Aorta (tissue), 5 donors: ENCODE measurements at places on chromosomes 16 and 17.

DNA sequence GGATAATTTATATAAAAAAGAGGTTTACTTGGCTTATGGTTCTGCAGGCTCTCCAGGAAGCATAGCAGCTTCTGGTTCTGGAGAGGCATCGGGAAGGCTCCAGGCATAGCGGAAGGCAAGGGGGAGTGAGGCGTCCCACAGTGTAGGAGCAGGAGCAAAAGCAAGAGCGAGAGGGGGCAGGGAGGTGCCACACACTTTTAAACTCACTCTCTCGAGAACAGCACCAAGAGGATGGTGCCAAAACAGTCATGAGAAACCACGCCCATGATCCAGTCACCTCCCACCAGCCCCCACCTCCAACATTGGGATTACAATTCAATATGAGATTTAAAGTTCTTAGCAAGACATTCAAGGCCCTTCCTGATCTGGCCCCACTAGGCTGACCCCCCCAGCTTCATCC, 50.0 kb upstream of the LGALS9 start:
- DNase-seq, result no peak

DNA sequence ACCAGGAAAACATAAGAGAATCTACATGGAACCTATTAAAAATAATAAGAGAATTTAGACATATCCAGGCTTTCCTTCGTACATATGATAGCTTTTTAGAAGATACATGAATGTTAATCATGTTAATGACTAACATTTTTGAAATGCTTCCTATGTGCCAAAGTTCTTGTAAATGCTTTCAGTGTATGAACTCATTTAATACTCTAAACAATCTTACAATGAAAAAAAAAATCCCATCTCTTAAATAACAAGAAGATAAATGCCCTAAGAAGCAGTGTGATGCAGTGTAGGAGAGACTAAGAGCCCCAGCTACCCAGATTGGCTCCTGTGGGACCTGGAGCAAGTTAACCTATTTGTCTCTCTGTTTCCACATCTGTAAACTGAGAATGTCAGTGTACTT, 220.4 kb upstream of the MYOCD start:
- DNase-seq, result no peak

DNA sequence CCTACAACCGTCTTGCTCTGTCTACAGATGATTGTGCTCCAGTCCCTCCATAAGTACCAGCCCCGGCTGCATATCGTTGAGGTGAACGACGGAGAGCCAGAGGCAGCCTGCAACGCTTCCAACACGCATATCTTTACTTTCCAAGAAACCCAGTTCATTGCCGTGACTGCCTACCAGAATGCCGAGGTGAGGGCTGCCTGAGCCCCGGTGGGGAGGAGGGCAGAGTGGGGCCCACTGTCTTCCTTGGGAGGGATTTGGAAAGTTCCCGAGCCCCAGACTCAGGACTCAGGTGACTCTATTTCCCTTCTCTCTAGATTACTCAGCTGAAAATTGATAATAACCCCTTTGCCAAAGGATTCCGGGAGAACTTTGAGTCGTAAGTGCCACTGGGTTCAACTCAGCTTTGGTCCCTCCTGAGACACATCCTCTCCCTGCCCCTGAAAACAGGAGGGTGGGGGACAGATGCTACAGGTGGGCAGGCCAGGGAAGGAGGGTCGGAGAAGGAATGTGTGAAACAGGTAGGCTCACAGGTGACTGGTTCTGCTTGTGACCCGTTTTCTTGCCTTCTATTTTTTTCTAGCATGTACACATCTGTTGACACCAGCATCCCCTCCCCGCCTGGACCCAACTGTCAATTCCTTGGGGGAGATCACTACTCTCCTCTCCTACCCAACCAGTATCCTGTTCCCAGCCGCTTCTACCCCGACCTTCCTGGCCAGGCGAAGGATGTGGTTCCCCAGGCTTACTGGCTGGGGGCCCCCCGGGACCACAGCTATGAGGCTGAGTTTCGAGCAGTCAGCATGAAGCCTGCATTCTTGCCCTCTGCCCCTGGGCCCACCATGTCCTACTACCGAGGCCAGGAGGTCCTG, 11.4 kb downstream of the TBX21 start:
- DNase-seq, result no peak

DNA sequence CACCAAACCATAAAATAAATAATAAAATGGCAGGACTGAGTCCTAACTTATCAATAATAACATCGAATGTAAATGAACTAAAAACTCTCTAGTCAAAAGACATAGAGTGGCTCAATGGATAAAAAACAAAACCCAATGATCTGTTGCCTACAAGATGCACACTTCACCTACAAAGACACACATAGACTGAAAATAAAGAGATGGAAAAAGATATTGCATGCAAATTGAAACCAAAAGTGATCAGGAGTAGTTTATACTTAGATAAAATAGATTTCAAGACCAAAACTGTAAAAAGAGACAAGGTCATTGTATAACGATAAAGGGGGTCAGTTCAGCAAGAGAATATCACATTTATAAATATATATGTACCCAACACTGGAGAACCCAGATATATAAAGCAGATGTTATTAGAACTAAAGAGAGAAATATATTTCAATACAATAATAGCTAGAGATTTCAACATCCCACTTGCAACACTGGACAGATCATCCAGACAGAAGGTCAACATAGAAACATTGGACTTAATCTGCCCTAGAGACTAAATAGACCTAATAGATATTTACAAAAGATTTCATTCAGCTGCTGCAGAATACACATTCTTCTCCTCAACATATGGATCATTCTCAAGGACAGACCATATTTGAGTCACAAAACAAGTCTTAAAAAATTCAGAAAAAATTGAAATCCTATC, 29.8 kb downstream of the SLC47A2 start:
- no peak for DNase-seq

DNA sequence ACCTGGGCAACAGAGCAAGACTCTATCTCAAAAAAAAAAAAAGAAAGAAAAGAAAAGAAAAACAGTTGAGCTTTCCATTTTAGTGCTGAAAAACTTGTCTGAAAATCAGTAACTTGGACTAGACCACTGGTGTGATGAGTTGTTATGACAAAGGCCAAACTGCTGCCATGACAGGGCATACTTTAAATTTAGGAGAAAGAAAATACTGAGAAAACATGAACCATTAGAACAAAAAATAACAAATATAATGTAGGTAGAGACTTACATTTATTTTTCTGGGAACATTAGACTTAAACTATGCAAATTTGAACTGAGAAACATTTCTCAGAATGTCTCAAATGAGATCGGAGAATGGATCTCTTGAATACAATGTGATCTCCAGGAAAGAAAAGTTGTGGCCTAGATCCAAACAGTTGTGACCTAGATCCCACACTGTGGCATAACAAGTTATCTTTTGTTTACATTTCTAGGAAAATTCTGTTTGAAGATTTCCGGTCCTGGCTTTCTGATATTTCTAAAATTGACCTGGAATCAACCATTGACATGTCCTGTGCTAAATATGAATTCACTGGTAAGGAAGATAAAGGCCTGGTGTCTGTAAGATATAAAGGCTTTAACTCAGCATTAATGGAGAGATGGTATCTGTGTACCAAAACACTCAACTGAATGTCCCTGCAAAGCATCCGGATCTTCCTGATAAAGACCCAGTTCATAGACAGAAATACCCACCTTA, 10.9 kb downstream of the OGFOD1 start:
- no peak for DNase-seq

GRCh38 chr17:76716146-76716838, 5.5 kb upstream of the MXRA7 start:
- no peak for DNase-seq

DNA sequence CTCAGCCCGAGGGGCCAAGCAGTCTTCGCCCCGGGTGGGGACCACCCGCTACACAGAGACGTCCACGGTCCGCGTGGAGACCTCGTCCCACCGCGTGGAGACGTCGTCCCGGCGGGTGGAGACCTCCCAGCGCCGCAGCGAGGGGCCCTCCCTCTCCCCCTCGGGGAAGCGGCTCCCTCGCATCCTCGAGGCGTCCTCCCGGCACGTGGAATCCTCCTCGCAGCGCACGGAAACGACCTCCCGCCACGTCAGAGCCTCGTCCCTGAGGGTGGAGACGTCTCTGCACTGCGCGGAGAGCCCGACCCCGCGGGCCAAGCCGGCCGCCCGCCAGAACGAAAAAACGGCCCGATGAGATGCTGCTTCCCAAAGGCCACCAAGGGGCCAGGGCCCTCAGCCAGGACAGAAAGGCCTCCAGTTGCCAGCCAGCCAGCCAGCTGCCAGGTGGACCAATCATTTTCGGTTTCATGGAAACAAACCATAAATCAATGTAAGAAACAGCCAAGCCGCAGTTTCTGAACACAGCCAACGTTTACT, 424 bp downstream of the C17orf100 start:
- DNase-seq, result peak; percentile 82

DNA sequence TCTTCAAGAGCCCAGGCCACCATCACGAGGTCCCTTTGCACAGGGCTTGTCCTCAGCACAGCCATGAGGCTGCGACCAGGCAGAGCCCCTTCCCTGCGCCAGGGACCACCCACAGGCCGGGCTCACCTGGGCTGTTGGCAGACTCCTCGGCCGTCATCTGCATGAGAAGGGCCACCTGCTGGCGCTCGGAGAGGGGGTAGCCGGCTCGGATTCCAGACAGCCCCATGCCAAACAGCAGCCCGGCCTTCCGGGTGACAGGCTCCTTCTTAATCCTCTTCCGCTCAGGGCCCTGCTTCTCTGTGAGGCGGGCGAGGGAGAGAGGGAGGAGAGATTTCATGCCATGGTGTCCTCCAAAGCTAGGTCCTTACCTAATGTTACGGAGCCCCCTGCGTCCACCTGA, 73.4 kb downstream of the ZNF778 start:
- no peak for DNase-seq

- no peak for DNase-seq
Observed at GRCh38 chr16:50967827-50968612, 183.1 kb downstream of the SALL1 start.

DNA sequence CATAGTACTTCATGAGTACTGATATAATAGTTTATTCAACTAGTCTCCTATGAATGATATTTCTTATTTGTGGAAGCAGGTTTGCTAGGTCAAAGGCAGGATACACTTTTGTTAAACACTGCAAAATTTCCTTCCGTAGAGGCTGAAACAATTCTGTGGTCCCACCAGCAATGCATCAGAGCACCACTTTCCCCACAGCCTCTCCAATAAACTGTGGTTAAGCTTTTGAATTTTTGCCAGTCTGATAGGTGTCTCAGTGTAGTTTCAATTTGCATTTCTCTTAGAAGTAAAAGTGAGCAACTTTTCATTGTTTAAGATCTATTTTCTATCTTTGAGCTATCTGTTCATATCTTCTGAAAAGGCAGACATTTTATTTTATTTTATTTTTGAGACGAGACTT, 36.4 kb upstream of the CORO6 start:
- no peak for DNase-seq

DNA sequence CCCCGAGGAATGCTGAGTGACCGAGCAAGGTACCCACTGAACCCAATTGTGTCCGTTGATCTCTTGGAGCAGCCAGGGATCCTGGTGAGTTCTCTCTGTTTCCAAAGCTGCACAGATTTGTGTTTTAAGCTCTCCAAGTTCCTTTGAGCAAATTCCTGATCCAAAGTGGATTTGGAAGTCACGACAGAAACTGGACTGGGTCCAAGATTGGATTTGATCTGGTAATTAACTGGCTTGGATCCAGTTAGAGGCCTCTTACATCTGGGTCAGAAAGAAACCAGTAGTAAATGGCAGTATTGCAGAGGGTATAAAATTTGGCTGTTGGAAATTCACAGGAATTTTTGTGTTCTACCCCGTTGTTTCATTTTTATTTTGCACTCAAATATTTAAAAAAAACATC, 119.5 kb downstream of the PMP22 start:
- DNase-seq, result no peak

DNA sequence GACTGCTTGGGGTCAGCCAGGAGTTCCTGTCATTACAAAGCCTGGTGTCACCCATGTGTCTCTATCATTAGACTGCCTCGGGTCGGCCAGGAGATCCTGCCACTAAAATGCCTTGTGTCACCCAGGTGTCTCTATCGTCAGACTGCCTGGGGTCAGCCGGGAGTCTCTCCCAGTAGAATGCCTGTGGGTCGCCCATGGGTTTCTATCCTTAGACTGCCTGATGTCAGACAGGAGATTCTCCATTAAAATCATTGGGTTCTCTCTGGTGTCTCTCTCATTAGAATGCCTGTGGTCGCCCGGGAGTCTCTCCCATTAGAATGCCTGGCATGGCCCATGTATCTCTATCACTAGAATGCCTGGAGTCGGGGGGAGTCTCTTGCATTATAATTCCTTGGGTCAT, 2231.0 kb downstream of the TP53TG3F start:
- no peak for DNase-seq

DNA sequence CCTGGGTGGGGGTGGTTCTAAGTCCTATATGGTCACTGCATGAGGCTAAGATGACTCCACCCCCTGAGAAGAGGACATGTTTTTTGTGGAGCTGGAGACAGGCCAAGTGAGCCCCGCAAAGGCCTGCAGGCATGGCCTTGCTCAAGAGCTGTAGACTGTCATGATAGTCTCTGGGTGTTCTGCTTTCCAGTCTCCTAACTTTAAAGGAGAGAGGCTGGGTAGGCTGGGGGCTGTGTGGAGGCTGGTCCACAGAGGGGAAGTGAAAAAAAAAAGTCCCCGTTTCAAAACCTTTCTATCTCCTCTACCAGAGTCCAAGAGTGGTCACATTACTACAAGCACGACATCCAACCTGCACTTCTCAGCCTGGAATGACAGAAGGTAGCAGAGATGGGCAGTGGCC, 27.1 kb downstream of the CDRT4 start:
- DNase-seq, result peak; percentile 59

DNA sequence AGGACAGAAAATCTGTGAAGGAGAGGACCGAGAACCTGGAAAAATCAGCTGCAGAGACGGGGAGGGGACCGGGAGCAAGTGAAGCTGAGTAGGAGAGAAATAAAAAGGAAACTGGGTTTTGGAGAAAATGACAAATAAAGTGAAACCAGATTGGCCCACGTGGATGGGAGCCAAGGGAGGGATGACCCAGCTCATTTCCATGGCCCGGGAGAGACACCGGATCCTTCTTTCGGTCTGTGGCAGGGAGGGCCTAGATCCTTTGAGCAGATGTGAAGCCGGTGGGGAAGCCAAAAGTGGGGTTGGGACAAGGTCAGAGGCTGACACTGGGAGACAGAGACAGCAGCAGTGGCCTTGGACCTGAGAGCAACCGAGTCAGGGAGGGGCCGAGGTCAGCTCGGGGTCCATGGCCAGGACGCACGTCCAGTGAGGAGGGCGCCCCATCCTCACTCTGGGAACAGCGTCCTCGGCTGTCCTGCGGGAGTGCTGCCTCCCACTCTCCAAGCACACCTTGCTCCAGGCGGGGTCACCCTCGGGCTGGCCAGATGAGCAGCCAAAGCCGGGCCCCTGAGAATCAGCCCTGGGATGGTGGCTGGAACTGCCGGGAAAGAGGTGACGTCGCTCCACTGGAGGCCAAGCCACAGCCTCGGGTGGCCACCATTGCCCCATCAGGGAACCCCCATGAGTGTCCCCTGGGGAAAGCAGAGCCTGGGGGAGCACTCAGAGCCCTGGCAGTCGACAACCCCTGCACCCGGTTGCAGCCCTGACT, 50.8 kb upstream of the CDR2 start:
- DNase-seq, result peak; percentile 81

DNA sequence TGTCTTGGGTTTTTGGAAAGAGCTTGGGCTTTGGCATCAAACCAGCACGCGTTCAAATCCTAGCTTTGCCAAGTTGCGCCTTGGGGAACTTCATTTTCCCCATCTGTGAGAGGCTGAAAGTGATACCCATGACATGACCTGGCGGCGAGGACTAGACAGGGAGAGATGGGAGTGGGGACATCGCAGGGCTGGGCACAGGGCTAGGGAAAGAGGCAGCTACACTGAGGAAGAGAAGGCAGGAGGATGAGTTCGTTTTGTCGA, 202.9 kb downstream of the IRF8 start:
- peak; percentile 39 for DNase-seq

- DNase-seq, result no peak
Observed at GRCh38 chr16:77308163-77308561, 109.0 kb downstream of the SYCE1L start.
